Mucosa of gallbladder (tissue), 1 donor: ENCODE measurements at places on chromosomes 2 and 18.

GRCh38 chr2:145207884-145208283 is 688.0 kb upstream of the ZEB2 start:
- no peak for DNase-seq

DNA sequence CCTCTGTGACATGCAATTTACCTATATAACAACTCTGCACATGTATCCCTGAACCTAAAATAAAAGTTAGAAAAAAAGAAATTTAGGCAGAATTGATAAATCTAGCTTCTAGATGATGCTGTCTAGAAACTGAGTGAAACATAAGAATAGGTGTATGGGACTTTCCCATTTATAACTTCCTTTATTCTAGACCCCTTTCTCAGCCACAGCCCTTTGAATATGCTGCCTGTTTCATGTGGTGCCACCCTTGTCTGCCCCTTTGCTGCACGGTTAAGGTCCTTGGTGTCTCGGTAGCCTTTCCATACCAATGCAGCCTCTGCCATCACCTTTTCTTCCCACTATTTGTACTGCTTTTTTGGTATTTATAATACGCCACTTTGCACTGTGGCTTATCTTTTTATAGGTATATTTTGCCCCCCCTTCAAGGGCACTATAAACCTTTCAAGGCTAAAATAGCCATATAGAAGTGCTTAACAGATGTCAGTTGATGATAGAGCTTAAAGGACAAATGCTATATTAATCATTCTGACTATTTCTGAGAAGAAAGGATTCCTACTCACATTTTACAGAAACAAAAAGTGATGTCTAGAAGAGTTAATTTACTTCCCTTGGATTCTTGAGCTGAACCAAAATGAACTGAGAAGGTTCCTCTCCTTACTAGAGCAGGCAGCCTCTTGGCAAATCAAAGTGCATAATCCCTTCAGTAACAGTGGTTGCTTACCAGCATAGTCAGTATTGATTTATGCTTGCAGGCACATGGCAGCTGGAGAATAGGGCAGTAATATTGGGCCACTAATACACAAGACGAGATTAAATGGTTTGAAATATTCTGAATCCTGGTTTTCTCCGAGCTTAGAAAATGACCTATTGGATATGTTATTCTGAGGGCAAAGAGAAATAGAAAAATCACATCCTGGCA is 88.1 kb upstream of the CYP26B1 start:
- DNase-seq = no peak

DNA sequence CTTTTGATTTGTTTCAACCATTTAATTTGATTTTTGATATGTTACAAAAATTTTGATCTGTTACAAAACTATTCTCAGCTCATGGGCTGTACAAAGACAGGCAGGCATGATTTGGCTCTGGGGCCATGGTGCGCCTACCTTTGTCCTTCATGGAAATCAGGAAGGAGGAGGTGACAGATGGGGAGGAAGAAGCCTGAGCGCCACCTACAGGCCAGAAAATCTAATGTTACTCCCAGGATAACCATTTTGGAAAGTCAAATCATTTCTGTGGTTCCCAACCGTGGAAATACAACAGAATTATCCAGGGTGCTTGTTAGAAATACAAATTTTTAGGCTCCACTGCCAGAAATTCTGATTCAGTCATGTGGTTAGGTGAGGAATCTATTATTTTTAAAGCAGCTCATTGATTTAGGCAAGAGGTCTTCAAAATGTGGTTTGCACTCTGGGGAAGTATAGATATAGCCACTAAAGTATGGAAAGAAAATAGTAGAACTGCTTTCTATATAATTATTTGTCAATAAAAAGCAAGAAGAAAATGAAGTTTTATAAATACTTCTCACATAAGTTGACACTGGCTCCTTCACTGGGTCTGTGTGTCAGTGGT is 93.9 kb downstream of the EVA1A start:
- no peak for DNase-seq

GRCh38 chr2:80560326-80560725 is 255.8 kb upstream of the LRRTM1 start:
- DNase-seq = no peak

DNA sequence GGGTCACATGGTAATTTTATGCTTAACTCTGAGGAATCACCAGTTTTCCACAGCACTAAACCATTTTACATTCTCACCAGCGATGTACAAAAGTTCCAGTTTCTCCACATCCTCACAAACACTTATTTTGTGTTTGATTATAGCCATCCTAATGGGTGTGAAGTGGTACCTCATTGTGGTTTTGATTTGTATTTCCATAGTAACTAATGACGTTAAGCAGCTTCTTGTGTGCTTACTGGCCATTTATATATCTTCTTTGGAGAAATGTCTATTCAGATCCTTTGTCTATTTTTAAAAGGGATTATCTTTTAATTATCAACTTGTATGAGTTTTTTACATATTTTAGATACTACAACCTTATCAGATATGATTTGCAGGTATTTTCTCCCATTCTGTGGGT is 42.0 kb downstream of the CCDC150 start:
- DNase-seq = no peak
